GM13977 (cell line): ENCODE measurements at places on chromosomes 5 and 9.

- no peak for DNase-seq
These were observed 192.4 kb downstream of the OLFM1 start for GRCh38 chr9:135279834-135280393.

- no peak for DNase-seq
These were observed 300 bp upstream of the SVEP1 start for GRCh38 chr9:110579862-110580219.

- DNase-seq, result no peak
These were observed 2.8 kb downstream of the TUBB4B start for GRCh38 chr9:137243626-137244485.

GRCh38 chr9:129282731-129283211, 104.7 kb upstream of the IER5L start:
- no peak for DNase-seq
